ENCODE measurements at places on chromosomes 11 and 22.

DNA sequence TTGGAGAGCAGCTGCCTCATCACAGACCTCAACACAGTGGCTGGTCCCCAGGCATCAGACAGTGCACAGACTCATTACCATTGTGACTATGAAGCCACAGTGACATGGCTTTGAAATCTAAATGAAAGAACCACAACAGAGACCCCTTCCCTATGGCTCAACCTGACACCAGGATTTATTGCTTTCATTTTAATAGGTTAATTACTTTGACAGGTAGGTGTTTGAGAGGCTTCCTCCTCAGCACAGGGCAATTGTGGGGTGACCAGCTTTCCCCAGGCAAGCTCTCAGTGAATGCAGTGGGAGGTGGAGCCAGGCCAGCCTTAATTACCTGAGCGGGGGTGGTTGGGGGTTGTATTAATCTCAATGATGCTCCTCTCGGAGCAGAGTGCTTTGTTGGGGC, 102.3 kb downstream of the CHST1 start:
- H3K27ac ChIP-seq: no peak overlapping the region
- H3K4me1 ChIP-seq: no peaks in the 10 kb centered on the region
- H3K27me3 ChIP-seq: peaks cover 92% of the 10 kb centered on the region
- no peaks in the 10 kb centered on the region for H3K36me3 ChIP-seq

DNA sequence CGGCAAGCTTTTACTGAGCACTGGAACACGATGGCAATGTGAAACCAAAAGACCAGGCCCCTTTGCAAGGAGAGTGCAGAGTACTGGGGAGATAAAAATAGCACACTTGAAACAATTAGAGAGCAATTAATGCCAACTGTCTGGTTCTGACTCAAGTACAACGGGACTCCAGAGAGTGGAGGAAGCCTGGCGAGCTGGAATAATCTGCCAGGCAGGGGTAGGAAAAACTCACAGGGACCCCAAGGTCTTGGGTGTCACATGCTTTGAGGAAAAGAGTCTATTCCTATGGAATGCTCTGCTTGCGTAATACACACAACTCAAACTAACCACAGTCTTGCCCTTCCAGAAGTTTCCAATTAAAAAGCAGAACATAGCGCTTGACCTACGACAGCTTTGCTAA, 113.0 kb upstream of the CLMP start:
- H3K36me3 ChIP-seq: no peaks in the 10 kb centered on the region
- H3K4me1 ChIP-seq: no peaks in the 10 kb centered on the region
- no peak overlapping the region for H3K4me3 ChIP-seq
- H3K27ac ChIP-seq: no peak overlapping the region
- H3K27me3 ChIP-seq: peaks cover 17% of the 10 kb centered on the region
- no peak for DNase-seq

GRCh38 chr11:18791207-18791968, at the start of gene PTPN5:
Gene PTPN5 (minus strand): TSS chr11:18791798. CDS start chr11:18771958, 19,840 bp downstream.
- peak within 1 kb of the TSS; percentile 55 for H3K4me3 ChIP-seq
- DNase-seq: no peak

DNA sequence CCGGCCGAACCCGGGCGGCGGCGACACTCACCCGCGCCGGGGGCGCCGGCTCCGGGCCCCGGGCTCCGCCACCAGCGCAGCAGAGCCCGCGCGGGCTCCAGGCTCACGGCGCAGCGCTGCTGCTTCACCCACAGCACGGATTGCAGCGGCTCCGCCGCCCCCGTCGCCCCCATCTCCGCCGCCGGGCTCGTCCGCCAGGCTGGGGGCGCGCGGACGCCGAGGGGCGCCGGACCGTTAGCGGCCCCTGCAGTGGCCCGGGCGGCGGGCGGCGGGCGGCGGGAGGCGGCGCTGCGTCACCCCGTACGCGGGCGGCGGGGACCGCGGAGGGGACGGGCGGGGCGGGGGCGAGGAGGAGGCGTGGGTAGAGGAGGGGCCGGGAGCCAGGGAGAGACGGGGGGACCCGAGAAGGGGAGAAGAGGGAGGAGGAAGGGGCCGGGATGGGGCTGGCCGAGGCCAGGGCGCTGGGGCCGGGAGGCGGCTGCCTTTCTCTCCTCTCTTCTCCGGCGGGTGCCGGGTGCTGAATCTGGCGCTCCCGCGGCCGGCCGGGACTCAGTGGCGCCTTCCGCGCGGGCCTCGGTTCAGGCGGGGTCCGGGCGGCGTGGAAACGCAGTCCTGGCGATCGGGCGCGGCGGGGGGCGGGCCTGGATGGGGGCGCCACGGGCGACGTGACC, at the start of gene CERK:
TSS of gene CERK (minus strand) at position 277 of the 671 bp plus-strand sequence. CDS start at position 173, 104 bp downstream.
- H3K4me3 ChIP-seq: peak within 1 kb of the TSS; percentile 83
- peak; percentile 70 for DNase-seq
- peak within 1 kb of the TSS; percentile 30 for H3K27ac ChIP-seq

Measured in Calu3 (cell line).